NCI-H446 (cell line): ENCODE measurements at places on chromosomes 11 and 22.

- no peak for DNase-seq
Observed at GRCh38 chr22:45970705-45971407, 6.1 kb downstream of the WNT7B start.

DNA sequence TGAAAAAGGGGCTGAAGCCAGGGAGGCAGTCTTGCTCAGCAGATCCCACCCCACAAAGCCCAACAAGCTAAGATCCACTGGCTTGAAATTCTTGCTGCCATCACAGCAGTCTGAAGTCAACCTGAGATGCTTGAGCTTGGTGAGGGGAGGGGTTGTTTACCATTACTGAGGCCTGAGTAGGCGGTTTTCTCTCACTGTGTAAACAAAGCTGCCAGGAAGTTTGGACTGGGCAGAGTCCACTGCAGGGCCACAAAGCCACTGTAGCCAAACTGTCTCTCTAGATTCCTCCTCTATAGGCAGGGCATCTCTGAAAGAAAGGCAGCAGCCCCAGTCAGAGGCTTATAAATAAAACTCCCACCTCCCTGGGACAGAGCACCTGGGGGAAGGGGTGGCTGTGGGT lies 746.1 kb upstream of the LRRC4C start:
- DNase-seq, result no peak

GRCh38 chr22:44926124-44926475 lies 83.7 kb downstream of the PHF21B start:
- DNase-seq, result no peak

- DNase-seq, result no peak
Observed at GRCh38 chr11:32469791-32470190, 34.5 kb upstream of the WT1 start.

GRCh38 chr22:23065495-23066122 lies 4.7 kb upstream of the GNAZ start:
- DNase-seq, result no peak

- no peak for DNase-seq
Observed at GRCh38 chr11:16942342-16942741, 71.9 kb downstream of the PLEKHA7 start.

- DNase-seq, result peak; percentile 72
Observed at GRCh38 chr11:126163074-126163700, 48.3 kb downstream of the RPUSD4 start.

GRCh38 chr11:86453290-86454030 lies 78.8 kb downstream of the CCDC81 start:
- no peak for DNase-seq

DNA sequence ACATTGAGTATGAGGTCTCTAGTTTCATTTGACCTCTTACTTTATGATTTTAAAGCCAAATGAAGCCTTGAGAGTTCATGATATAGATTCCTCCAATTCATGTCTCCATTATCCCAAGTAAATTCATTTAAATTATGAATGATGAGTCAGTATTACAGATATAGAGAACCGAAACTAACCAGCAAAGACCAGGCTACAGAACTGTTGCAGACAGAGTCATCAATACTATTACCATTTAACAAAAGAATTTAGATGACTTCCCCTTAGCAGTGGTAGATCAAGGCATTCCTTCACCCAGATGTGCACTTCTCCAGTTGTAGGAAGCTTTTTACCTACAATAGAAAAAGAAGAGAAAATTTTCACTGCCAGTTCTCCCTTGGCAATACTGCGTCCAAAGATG lies 11.8 kb upstream of the CCDC89 start:
- DNase-seq, result no peak

DNA sequence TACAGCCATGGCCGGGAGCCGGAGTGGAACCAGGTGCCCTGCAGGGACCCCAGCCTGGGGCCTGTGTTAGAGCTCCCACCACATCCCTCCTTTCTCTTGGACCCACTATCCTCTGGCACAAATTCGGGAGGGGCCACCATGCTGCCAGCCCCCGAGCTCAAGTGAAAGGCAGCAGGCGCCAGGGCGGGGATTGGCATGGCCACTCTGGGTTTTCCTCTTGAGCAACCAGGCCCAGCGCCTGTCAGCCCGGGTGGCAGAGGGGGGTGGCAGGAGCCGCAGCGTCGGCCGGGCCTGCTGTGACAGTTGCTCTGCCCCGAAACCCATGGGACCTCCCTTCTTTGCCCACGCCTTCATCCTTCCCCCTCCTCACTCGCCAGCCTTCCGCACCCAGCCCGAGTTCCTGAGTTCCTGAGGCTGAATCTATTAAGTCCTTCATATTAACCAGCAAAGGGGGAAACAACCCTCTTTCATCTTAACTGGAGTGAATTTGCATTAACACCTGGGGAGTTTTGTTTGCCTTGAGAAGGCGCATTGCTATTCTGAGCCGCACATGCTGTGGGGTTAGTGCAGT lies 16.8 kb upstream of the CABP7 start:
- DNase-seq, result peak; percentile 43

- DNase-seq, result no peak
Observed at GRCh38 chr22:19242699-19243098, 48.8 kb downstream of the CLTCL1 start.

DNA sequence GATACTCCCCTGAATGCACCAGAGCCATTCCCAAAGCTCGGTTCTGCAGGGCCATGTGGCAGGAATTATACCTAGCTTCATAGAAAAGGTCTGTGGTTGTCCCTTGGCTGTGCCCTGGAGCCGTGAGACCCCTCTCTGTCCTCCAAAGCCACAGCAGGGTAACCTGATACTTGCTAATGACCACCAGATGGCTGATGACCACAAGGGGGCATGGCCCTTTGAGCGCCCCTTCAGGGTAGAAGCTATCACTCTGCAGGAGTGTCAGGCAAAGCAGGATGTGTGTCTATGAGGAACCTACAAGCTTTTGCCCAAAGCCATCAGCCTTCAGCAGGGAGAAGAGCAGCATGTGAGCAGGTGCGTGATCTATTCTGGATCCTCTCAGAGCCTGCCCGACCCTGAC lies 95.3 kb downstream of the NTM start:
- DNase-seq, result no peak

DNA sequence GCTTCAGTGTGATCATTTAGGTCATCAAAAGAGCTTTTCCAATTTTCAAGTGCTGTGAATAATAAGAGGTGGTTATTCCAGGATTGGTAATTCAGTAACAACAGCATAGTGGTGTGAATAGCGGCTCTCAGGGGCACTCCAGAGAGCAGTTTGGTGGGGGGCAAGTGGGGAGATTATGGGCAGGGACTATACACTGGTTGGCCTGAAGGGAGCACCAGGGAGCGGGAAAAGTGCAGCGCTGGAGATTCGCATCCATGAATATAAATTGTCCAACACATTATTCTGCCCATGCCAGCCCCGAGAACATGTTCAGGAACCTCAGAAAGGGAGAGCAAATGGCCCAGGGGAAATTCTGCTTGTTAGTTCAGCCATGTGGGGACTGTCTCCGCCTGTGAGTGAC lies 37.9 kb downstream of the OR6Q1 start:
- no peak for DNase-seq

DNA sequence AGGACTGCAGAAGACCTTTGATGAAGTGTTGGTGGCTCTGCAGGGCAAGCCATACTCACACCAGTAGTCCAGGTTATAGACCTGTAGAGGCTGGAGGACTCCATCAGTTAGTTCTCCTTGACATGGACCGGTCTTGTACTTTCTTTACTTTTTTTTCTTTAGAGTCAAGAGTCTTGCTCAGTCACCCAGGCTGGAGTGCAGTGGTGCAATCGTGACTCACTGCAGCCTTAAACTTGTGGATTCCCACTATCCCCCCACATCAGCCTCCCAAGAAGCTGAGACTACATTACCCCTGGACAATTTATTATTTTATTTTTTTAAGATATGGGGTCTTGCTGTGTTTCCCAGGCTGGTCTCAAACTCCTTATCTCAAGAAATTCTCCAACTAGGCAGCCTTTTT lies 49.6 kb upstream of the E2F8 start:
- DNase-seq, result no peak

DNA sequence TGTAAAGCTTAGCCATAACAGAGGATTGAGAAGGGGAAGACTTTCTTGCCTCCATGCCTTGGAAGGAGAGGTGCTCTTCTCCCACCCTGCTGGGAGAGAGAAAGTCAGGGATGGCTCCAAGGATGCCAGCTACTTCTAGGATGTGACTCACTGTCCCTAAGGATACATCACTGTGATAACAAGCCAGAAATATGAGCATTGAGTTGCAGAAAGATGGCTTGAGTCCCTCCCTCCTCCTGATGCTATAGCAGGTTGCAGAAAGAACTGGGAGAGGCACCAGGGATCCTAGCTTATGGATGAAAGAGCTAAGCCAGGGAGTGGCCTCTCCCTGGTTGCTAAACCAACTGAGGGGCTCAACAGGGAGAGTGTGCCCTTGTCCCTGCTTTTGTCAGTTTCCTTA lies 27.8 kb upstream of the FJX1 start:
- no peak for DNase-seq

DNA sequence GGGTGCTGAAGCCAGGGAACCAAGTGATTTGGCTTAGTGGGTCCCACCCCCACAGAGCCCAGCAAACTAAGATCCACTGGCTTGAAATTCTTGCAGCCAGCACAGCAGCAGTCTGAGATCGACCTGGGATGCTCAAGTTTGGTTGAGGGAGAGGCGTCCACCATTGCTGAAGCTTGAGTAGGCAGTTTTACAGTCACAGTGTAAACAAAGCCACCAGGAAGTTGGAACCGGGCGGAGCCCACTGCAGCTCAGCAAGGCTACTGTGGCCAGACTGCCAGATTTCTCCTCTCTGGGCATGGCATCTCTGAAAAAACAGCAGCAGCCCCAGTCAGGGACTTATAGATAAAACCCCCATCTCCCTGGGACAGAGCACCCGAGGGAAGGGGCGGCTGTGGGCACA lies 424.1 kb upstream of the TENM4 start:
- DNase-seq, result no peak

GRCh38 chr11:130776061-130776419 lies 140.2 kb downstream of the SNX19 start:
- DNase-seq, result no peak

DNA sequence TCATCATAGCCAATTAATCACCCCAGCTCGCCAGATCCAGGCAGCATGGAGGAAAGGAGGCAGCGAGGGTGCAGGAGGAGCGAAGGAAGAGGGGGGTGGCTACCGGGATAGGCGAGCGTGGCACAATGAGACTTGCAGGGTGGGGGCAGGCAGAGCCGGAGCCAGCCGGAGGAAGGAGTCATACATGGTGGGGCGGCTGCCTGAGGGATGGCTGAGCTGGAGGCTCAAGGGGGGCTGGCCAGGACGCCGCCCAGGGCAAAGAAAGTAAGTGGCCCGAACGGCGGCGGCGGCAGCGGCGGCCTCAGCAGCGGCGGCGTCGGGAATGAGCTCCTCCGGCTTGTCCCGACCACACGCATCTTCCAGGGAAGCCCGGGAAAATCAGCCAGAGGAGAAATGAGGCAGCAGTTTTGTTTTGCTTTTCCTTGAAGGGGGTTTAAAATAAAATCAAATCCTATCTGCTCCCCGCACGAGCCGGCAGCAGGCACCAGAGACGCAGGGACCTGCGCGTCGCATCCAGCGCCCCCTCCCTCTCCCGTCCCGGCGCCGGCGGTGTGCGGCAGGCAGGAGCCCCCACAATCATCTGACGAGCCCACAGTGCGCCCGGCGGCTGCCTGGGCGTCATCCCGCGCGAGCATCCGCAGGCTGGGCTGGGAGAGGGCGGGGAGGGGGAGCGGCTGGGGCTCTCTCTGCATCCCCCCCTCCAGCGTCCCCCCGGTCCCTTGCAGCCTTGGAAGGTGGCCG lies 263.6 kb downstream of the CTTN start:
- DNase-seq, result no peak

DNA sequence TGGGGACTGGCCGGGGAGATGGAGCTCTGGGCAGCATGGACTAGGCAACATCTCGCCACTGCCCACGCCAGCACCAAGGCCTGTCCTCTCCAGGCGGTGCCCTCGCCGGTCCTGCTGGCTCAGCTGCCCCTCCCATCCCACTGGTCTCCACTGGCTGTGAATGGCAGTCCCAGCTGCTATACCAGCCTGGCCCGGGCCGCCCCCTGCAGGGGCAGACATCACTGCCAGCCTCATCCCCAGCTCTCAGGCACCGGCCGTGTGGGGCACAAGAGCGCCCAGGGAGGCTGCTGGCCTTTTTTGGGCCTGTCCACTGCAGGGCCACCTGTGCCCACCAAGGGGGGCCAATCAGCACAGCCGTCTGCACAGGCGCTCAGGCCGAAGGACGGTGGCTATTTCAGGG lies 30.1 kb upstream of the H19 start:
- DNase-seq, result no peak

DNA sequence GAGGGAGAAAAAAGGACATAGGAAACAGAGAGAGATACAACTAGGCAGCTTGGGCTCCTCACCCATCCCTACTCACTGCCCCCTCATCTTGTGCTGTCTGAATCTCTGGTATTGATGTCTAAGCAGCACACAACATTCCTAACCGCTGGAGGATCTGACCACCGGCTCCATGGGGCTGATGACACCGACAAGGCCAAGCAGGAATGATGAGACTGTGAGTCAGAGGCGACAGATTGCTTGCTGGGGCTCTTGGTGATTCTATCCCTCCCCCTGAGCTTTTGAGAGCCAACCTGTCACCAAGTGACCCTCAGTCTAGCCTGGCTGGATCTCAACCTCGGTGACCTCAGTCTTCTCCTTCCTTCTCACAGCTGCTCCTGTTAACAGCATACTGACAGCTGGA lies 13.8 kb downstream of the PAMR1 start:
- no peak for DNase-seq

GRCh38 chr11:113090716-113091480 lies 129.7 kb downstream of the NCAM1 start:
- no peak for DNase-seq

DNA sequence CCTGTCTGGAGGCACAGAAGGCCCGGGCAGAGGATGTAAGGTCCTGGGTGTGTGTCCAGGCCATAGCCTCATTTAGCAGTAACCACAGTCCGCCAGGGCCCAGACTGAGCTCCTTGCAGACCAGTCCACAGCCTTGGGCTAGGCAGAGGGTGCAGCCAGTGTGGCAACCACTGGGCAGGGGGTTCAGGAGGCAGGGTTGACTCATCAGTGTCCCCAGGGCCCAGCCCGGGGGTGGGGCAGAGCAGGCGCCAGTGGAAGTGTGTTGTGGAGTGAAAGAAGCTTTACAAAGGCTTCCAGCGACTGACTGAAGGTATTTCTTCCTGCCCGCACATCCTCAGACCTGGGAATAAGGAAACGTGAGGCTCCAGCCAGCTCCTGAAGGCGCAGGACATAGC lies 27.7 kb upstream of the WNT11 start:
- DNase-seq, result no peak

GRCh38 chr11:83678831-83679584 lies 392.8 kb upstream of the CCDC90B start:
- DNase-seq, result no peak

DNA sequence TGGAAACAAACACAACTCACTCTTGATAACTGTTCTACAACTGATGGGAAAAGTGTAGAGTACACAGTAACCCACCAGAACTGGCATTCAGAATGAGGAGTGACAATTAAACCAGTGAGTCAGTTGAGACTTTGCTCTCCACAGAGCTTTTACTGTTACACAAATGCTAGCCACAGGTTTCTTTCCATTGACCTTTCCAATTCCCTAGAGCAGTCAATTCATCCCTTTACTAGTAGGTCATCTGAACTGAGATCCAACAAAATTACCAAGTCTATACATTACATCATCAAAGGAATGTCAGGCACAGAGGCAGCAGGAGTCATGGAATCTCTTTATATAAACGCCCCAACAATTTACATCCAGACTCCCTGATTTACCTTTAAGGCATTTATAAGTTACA lies 65.9 kb downstream of the PHF21A start:
- DNase-seq, result no peak
